ENCODE measurements at places on chromosomes 4 and X.

DNA sequence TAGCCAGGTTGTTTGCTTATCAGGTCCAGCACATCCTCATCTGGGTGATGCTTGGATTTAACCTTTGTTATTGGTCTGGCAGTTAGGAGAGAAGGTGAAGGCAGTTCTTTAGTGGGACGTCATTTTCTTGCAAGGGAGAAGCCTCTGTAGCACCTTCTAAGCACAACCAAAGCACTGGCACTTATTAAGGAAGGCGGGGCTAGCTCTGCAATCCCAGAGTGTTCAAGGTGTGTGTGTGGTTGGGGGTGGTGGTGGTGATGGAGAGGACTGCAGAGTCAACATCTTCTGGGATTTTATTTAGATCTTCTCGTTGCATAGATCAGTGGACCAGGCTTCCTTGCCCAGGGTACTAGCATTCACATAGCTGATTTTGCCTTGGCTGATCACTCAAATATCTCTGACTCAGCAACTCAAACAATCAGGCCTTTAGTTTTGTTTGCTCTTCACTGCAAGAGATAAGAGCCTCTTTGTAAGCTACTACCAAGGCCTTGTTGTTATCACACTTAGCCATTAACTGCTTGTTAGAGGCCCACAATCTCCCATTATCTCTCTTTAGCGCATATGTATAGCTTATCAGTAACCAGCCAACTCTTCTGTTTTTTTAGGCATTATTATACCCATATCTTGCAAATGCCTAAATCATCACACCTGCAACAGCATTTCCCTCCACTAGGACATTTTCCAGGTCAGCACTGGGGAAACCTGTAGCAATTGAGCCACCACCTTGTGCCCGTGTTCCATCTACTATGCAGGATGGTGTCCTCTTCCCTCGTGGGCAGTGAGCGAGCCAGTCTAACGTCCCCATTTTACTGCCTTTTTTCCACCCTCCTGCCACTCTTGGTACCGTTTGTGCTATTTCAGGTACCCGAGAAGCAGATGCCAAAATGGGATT, 36.5 kb upstream of the LINC00632 start:
- no peak for DNase-seq

GRCh38 chr4:27000820-27001219, 140.2 kb downstream of the STIM2 start:
- DNase-seq: no peak

DNA sequence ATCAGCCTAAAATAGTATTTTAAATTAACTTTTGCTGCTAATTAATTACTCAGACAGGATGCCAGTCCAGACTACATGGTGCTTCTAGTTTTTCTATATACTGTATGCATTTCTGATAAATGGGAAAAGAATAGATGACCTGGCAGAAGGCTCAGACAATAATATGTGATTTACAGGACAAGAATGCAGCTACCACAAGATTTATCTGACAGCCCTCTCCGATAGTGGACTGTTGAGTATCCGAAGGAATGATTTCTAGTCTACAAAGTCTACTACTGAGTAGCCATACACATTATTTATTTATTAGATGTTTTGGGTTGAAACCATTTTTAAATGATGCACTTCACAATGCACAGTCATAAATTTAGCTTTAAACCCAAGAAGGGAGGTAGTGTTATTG, 212.8 kb downstream of the MAB21L2 start:
- no peak for DNase-seq

DNA sequence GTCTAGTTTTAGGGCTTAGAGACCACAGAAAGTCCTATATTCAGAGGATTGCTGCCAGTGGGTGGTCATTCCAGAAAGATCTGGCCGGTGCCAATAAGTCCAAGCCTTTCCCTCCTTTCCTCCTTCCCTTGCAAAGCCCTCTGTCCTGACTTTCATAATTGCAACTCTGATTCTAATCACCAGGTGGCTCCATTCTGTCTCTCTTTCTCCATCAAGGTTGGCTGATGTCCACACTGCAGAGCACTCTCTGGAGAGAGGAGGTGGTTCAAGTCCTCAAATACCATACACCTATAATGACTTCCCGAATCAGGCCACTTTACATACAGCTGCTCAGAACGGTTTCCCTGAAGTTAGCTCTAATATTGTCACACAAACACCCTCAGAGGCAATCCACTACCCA, 22.4 kb upstream of the ARMCX4 start:
- DNase-seq: no peak

DNA sequence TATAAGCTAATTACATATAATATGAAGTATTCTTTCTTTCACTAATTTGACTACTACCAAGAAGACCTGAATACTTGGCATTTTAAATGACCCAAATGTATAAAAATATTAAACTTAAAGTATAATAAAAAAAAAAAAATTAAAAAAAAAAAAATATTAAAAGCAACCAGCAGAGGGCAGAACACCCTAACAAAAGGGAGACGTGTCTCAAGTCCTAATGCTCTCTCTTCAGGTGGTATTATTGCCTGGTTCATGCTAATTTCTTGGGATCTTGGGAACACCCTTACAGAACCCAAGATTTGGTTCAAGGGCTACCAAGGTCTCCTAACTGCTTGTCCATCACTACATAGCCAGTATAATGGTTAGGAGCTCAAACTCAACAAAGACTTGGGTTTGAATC, 754.8 kb downstream of the RAB28 start:
- no peak for DNase-seq

GRCh38 chrX:104254442-104255115, at the start of gene ESX1:
Gene ESX1 (minus strand): TSS chrX:104254933. CDS start chrX:104254849, 84 bp downstream.
- no peak for DNase-seq

DNA sequence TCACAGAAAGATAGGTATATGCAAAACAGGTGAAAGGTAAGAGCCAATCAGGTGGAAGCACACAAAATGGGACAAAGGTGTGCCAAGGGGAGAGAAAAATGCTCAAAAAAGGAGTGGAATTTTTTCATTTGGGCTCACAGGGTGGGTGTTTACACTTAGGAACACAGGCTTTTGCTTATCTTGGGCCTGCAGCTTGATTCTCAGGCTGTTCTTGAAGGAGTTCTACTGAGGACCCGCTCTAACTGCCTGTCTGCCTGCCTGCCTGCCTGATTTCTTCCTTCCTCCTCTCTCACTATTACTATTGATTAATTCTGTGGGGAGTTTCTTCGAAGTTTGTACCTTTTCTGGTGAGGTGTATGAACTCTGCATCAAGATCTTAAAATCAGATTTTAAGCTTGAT, 120.3 kb upstream of the CTSO start:
- DNase-seq: no peak

GRCh38 chrX:118345045-118345463, 852 bp upstream of the WDR44 start:
- no peak for DNase-seq

DNA sequence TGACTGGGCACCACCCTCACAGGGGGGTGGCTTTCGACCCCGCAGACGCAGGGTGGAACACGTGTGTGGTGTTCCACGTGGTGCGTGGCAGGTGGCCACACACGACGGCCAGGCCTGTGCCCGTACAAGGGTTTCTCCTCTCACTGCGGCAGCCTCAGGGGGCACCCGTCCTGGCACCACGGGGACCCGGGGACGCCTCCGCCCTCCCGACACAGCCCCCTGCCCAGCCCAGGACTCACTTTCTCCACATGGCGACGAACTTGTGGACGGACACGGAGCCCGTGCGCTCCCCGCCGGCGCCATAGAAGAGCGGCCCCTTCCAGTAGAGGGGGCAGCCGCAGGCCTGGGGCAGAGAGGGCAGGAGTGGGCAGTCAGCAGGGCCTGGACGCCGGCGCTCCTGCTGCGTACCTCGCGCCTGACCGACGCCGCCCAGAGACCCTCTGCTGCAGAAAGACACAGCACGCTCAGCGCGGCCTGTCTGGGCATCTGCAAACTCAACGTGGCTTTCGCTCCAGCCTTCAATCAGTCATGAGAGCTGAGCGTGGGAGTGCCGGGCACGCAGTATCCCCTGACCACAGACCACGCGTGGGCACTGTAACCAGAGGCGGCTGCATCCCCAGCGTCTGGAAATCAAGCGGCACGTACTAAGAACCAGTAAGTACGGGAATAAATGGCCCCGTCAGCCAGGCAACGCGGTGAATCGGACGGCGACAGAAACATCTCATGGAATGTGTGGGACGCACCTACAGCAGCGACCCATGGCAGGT, 28.9 kb upstream of the GTPBP6 start:
- no peak for DNase-seq

- peak; percentile 30 for DNase-seq
Measured at GRCh38 chr4:56995525-56995924, 16.8 kb downstream of the POLR2B start.

GRCh38 chr4:182843808-182844325, 73.3 kb downstream of the DCTD start:
- DNase-seq: no peak

- DNase-seq: no peak
Measured at GRCh38 chrX:154751203-154751668, 359 bp upstream of the GAB3 start.
